ENCODE measurements at places on chromosomes 3 and 15.
A peak's percentile ranks its signal among the peaks of the same experiment; 100 is the strongest.

DNA sequence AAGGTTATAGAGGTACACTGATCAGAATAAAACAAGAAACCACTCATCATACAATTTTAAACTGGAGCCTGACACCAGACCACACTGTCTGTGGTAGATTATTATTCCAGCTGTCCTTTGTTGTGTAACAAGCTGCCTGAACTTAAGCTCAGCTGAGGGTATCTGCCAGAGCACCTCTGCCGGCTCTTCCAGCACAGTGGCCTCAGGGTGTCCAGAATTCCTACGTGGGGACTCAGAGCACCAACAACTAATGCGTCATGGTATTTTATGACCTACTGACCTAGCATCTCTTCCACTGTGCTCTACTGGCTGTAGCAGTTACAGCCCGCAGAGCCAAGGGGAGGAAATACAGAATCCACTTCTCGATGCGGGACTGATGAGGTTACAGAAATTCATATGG lies 15.6 kb upstream of the RAF1 start:
- DNase-seq, result no peak

DNA sequence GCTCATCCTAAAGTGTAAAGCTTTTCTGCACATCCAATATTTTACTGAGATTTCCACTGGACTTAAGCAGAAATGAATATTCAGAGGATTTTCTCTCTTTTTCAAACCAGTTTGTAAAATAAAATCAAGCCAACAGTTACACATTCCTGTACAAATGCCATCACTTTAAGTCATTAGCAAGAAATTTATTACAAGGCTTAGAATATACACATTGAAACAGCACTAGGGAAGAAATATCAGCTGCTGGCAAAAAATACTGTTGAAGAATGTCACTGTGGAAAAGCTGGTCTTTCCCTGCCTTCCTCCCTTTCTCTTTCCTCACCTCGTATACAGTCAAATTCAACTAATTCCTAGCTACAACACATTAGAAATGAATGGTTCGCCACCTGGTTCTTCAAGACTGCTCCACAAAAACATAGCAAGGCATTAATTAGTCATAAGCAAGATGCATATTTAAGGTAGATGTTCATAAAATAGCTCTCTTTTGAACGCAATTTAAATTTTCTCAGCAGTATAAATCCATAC lies 21.3 kb downstream of the PLOD2 start:
- DNase-seq, result no peak

DNA sequence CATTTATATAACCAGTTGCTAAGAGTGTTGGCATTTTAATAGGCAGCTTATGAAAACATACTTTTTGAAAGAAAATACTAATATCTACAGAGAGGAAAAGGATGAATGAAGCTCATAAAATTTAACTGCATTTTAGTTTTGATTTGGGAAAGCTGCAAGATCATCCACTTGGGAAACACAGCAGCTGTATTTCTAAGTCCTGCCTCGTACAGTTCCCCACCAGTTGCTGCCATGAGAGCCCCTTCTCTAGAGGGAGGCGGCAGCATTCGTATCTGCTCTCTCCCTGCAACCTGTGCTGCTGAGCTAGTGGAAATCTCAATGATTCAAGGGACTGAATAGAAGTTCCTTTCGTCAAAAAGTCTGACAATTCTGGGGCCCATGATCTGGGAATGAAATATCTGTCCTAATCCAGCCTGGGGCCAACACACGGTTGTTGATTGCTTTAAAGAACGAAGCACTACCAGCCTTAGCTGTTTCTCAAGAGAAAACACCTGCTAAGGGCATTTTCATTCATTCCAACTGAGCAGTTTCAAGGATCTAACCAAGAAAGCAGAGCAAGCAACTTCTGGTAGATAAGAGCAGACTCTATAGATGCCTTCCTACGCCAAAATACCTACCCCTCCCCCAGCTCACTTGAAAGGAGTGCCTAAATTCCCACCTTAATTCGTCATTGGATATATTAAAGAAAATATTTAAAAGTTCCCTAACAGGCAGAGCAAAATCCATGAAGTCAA lies 223.7 kb downstream of the MAGI1 start:
- DNase-seq, result no peak

DNA sequence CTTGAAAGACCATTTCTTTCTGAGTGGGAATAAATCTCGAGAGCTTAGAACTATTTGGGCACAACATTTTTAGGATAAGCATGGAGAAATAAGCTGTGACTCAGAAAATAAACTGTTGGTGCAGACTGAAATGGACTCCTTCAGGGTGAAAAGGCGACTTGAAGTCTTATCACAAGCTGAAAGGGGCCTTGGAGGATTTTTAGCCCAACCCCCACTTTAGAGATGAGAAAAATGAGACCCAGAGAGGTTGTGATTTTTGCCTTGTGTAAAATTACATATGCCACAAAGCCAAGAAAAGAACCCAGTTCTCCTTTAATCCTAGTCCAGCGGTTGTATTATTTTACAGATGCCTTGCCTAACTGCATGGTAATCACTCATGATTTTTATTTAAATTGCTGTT lies 1.5 kb downstream of the ATP1B3 start:
- DNase-seq, result no peak

DNA sequence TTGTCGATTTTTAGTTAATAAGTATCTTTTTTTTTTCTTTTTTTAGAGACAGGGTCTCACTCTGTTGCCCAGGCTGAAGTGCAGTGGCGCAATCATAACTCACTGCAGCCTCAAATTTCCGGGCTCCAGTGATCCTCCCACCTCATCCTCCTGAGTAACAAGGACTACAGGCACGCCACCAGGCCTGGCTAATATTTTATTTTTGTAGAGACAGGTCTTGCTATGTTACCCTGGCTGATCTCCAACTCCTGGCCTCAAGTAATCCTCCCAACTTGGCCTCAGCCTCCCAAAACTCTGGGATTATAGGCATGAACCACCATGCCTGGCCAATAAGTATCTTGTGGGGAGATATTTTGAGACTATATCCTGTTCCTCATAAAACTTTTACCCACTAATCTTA lies 29.4 kb upstream of the ARID3B start:
- no peak for DNase-seq

DNA sequence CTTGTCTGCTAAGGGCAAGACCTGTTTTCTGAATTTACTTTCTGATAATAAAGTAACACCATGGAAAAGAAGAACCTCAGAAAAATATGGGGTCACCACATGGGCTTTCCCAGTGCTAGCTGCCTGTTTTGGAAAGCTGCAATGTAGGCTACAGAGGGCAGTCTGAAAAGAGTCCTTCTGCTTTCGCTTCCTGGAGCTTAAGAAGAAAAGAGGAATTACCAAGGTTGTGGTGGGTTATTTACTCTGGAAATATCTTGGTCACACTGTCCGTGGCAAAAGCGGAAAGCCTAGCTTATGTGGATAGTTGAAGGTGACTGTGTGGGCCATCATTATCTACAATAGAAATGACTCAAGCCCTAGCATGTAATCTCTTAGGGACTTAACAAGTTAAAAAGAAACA lies 31.7 kb upstream of the IP6K2 start:
- DNase-seq, result peak; percentile 6

DNA sequence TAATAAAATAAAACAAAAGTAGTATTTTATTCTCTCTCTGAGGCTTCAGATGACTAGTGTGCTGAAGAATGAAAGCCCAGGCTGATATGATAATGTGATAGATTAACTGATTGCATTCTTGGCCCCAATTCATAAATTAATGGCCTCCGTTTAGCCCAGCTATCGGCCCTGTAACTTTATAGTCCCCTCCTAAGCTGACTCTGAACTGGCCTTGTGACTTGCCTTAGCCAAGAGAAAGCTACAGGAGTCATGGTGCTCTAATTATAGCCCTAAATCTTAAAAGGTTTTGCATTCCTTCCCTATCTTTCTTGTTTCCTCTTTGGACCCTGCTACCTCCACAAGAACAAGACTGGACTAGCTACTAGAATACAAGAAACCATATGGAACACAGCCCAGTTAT lies 123.2 kb upstream of the EPHA3 start:
- DNase-seq, result no peak

DNA sequence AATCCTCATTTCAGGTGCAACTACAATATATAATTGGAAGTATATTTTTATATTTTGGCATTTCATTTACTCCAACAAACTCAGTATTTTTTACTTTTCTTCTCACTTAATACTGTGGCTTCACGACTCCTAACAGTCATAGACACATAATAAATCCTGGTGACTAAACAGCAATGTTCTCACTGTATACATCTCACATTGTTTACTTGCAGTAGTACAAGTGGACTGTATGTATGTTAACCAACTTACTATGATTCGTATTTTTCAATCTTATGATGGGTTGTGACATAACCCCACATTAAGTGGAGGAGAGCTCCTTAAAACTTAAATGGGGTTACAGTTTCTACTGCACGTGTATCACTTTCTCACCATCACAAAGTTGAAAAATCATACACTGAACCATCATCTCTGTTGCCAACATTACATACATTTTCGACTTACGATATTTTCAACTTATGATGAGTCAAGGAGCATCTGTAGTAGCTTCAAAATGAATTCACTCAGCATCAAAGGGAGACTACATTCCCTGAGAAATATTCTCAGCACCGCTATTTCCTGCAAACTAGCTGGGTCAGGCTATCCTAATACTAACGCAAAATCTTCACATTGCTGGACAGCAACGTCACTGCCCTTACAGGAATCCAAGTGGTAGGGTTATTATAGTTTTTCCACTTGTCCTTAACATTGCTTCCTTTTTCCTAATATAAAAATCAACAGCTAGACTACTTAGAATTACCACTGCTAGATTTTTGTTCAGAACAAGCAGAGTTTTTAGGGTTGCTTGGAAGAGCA lies 7.3 kb downstream of the ADAM10 start:
- DNase-seq, result no peak

- DNase-seq, result no peak
Measured at GRCh38 chr15:95522533-95522932, 808.0 kb upstream of the NR2F2 start.

DNA sequence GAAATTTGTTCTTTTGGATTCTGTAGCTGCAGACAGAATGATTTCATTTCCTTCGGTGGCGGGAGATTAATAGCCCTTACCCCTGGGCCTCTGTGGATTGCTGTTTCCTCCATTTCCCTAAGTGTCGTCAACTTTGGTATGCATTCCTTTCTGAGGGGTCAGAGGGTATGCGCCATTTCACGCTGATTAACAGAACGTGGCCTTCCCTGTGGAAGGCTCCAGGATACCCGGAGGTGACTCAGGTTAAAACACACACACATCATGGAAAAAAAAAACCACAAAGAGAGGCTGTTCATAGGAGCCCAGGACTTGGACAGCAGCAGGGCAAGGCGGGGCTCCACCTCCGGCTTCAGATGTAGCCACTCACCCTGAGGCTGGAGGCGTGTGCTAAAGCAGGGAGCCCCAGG lies 51.9 kb downstream of the EPHB1 start:
- no peak for DNase-seq

GRCh38 chr3:49500732-49501609 lies 30.9 kb downstream of the DAG1 start:
- DNase-seq, result peak; percentile 25

DNA sequence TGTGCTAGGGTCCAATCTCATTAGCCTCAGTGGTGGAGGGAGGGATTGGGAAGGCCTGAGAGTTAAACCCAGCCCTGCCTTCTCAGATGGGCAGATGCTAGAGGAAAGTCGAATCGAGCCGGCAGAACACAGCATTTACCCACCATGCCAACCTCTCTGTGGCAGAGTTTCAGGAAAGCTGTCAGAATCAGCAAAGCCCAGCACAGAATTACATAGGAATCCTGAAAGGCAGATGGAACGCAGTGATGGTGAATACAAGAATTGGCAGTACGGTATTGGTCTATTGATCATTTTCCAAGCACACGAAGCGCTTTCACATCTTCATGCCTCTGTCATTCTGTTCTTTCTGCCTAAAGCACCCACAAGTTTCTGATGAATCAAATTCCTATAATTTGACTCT lies 417.7 kb upstream of the RBMS3 start:
- DNase-seq, result no peak

GRCh38 chr15:69842851-69843250 lies 254.9 kb downstream of the TLE3 start:
- DNase-seq, result no peak

- DNase-seq, result no peak
Measured at GRCh38 chr3:8665407-8665896, 20.9 kb upstream of the SSUH2 start.

DNA sequence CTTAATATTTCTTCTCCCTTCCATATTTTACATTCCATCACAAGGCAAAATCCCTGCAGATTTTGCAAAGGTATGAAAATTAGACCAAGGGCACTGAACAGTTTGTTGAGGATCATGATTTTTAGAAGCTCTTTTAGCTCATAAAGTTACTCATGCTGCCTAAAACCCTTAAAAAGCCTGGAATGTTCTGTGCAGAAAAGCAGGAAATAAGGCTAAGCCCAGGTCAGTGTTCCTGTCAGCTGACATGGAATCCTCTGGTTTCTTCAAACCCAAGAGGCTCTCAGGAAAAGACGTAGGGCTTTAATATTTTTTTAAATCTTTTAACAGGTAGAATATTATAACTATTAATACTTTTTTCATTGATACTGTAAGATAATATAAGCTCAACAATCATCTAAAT lies 8.2 kb downstream of the CBLB start:
- no peak for DNase-seq

DNA sequence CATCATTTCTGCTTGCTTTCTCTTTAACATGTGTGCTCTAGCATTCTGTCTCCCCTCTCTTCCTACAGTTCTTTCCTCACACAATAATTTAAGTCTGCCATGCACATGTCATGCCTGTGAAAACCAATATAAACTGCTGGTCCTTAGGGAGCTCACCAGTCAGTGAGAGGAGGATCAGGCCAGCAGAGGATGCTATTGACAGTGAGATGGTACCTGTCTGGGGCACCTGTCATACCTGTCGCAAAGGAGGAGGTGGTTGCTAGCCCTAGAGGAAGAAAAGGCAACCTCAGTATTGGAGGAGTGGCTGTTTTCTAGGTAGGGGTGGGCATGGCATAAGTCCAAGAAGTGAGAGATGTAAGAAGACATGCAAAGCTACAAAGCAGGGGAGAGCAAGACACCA lies 194.6 kb downstream of the GABRG3 start:
- no peak for DNase-seq

- no peak for DNase-seq
Measured at GRCh38 chr3:152688313-152688712, 146.6 kb upstream of the P2RY1 start.

GRCh38 chr3:60890226-60890625 lies 361.0 kb downstream of the FHIT start:
- DNase-seq, result no peak

DNA sequence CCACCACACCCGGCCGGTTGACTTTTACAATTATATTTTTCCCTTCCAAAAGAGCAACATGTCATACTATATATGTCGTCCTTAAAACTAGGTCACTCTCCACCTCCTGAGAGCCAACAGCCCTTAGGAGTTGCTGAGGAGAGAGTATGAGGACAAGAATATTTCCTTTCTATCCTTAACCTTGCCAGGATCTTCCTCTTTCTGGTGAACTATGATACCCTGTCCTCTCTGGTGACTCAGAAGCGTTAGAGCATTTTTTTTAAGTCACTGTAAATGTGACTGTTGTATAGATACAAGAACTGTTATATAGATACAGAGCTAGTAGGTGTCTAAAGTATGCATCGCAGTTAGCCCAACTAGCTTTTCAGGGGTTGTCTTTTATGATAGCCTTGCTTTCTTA lies 33.7 kb upstream of the MTHFS start:
- DNase-seq, result no peak

- no peak for DNase-seq
Measured at GRCh38 chr3:132645058-132645457, 14.6 kb downstream of the ACAD11 start.

All from CD4-positive, alpha-beta T cell treated with Interferon gamma for 1 hour (primary cell).